ENCODE measurements at places on chromosomes 16 and 17.

GRCh38 chr17:38982858-38983746, 15.9 kb upstream of the FBXO47 start:
- peak; percentile 54 for DNase-seq

GRCh38 chr16:13392341-13392740, 490.9 kb downstream of the SHISA9 start:
- no peak for DNase-seq

DNA sequence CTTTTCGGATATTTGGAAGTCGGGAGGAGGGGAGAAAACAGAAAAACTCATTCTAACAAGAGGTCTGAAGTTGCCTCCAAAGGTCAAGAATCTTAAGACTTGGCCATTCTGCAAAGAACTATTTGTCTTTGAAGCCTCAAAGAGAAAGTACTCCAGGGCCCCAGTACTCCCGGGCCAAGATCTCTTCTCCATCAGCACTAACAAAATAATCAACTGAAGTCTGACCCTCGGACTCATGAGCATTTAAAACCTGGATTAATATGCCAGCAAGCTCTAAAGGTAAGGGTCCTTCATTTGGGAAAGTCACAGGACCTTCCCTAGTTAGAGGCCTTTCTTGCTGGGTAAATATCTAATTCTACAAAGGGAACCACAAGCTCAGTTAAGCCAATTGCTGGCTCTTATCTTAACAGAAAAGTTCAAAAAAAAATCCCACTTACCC, 4.5 kb downstream of the AXIN2 start:
- no peak for DNase-seq

- DNase-seq = no peak
Measured at GRCh38 chr17:1126801-1127550, 52.8 kb downstream of the ABR start.

DNA sequence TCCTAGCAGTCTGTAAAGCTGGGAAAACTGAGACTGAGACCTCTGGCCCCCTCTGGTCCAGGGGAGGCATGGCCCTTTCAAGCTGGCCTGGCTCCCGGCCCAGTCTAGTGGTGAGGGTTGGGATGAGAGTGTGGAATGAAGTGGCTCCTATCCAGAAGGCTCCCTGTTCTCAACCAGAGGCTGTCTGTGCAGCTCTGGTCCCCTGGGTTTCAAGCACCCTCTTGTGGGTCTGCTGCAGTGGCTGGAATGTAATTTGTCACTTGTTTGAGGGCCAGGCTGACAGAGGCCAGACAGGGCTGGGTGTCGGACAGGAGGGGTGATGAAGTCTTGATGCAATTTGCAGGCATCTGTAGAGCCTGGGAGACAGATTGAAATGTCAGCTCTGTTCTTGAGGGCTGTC, 22.1 kb upstream of the PHF12 start:
- DNase-seq = no peak

DNA sequence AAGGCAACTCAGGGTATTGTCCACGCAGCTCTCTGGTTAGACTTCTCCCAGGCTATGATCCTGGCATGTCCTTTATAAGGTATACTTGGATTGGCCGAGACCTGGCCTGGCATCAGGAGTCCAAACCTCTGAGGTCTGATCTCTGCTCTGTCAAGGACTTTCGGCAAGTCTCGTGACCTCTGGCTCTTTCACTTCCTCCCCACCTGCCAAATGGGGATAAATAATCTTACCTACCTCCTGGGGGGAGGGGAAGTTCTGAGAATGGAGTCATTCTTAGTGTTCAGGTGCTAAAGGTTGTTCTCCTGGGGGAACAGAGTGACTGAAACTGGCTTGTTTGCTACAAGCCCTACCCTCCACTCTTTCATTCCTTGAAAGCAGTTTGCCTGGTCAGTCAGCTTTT, 7.6 kb downstream of the ATXN1L start:
- no peak for DNase-seq

- DNase-seq = peak; percentile 13
Measured at GRCh38 chr17:78844301-78845005, 3.8 kb upstream of the USP36 start.

GRCh38 chr17:39213852-39214251, 11.9 kb downstream of the STAC2 start:
- no peak for DNase-seq

DNA sequence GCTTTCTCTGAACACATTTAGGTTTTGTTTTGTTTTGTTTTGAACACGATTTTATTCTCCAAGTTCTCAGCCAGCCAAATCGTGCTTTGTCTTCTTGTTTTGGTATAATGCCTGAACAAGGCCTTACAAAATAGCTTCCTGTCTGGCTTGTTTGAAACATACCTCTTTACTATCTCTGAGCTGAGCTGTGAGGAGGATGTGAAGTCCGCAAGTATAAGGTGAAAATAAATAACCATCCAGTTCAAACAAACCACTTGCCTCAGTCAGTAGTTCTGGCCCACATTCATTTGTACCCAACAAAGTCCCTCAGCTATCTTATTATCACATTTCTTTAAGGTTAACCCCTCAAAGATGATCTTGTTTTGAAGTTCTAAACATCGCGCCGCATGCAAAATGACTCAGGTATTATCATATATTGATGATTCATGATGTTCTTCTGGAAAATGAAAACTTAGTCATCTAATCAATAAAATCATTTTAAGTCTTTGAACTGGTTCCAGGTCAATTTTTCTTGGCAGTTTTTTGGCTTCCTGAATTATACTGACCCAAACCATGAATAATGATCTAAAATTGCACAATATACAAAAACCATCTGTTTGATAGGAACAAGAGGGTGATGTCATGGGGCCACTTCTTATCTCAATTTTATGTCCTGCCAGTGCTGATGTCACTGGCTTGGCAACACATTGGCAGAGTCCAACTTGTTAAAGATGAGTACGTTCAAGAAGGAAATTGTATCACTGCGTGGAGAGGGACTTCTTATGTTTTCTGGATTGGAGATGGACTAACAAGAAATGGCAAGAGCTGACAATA, 694.3 kb downstream of the KCNJ2 start:
- DNase-seq = no peak

DNA sequence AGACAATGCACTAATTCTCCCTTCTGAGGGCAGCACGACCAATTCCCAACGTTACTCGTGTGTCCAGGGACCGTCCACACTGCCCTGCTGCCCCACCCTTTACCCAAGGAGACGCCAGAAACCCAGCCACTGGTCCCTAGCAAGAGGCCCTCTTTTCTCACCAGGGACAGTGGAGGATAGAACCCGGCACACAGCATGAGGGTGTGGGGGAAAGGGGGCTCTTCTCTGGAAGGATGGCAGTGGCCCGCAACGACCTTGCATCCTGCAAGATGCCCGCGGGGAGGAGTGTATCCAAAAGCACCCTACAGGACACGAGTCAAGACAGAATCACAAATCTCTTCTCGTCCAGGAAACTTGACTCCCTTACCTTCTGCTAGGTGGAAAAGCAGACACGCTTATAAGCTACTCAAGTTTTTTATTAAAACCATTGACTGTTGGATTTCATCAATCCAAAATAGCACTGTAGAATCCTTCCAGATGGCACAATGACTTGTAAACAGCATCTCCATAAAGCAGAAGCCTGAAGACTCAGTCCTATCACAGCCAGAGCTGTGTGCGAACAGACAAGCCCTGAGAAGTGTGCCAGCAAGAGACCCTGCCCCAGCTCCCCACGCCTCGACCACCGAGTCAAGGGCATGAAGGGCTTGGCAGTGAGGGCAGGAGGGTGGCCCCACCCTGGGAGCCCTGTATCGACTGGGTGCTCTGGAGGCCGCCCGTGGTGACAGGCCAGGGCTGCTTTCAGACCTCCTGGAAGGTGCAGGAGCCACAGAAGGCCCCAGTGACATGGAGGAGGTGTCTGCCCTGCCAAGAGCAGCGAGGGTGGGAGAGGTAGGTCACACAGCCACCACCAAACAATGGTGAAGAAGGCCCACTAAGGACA, 103.8 kb downstream of the ANKRD11 start:
- no peak for DNase-seq

- no peak for DNase-seq
Measured at GRCh38 chr17:5257124-5257523, 22.5 kb upstream of the SCIMP start.

DNA sequence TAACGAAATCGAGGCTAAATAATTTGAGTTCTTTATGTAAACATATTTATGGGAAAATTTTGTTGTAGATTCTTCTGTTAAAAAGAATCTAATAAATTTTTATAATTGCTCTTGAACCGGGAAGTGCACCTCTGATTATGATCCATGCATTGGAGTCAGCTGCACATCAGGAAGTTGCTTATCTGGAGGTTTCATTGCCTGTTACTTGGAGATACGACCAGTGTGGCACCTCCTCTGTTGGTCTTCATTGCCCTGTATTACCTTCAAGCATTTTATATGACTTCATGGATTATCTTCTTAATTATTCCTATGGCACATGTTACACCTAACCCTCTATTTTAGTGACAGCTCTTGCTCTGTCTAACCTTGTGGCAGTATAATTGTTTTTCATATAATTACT, 312.6 kb upstream of the TBX2 start:
- no peak for DNase-seq

DNA sequence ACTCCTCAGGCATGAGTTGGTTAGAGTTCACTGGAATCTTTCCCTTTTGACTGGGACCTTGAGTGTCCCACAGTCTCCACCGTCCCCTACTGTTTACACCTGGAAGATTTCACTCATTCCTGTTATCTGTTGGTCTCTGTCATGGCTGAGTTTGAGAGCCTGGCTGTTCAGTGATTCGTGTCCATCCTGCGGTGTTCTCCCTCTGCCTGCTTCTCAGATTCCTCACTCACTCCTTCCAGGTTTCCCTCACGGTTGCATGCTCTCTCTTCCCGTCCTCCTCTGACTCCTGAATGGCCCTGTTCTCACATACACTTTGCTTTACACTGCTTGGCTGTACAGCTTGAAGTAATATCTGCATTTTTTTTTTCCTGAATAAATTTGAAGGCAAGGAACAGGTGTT, 24.5 kb downstream of the OR1D5 start:
- DNase-seq = no peak

- DNase-seq = peak; percentile 90
Measured at GRCh38 chr17:38869526-38870258, at the start of gene LASP1. Gene LASP1, plus strand, starts transcription at chr17:38870058. Its CDS starts 132 bp downstream, at chr17:38870190.

- DNase-seq = peak; percentile 16
Measured at GRCh38 chr17:79974566-79975497, 60.8 kb downstream of the TBC1D16 start.

GRCh38 chr16:82631701-82632685, 5.2 kb downstream of the CDH13 start:
- DNase-seq = no peak

GRCh38 chr17:4626734-4627256, 14.7 kb downstream of the ALOX15 start:
- no peak for DNase-seq

DNA sequence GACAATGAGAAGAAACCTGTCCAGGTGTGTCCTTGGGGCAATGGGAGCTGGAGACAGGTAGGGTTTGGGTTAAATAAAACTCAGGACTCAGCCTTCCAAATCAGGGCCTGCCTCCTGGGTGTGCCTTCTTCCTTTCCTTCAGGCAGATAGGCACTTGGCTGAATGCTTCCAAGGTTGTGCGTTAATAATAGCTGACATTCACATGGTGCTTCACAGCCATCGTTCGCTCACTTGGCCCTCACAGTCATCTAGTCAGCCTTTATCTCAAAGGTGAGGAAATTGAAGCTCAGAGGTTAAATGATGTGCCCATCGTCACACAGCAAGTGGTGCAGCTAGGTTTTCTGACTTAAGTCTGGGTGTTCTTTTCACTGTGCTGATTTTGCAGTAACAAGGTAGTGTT, 9.5 kb downstream of the NFE2L1 start:
- no peak for DNase-seq

DNA sequence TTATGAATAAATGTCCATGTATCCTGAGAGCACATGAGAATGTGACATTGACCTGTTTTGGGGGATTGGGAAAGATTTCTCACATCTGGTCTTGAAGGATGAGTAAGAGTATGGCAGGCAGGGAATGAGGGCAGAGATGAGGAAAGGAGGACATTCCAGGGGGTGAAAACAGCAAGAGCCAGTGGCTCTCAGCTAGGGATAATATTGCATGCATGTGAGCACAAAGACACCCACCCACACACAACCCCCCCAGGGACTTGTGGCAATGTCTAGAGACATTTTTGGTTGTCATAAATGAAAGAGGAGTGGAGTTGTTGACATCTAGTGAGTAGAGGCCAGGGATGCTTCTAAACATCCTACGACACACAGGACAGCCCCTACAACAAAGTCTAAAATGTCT, 6.0 kb downstream of the MYO1D start:
- no peak for DNase-seq

GRCh38 chr16:75865736-75866135, 139.4 kb upstream of the CPHXL start:
- DNase-seq = no peak

GRCh38 chr16:2150418-2151187, 2.2 kb downstream of the RAB26 start:
- peak; percentile 72 for DNase-seq

DNA sequence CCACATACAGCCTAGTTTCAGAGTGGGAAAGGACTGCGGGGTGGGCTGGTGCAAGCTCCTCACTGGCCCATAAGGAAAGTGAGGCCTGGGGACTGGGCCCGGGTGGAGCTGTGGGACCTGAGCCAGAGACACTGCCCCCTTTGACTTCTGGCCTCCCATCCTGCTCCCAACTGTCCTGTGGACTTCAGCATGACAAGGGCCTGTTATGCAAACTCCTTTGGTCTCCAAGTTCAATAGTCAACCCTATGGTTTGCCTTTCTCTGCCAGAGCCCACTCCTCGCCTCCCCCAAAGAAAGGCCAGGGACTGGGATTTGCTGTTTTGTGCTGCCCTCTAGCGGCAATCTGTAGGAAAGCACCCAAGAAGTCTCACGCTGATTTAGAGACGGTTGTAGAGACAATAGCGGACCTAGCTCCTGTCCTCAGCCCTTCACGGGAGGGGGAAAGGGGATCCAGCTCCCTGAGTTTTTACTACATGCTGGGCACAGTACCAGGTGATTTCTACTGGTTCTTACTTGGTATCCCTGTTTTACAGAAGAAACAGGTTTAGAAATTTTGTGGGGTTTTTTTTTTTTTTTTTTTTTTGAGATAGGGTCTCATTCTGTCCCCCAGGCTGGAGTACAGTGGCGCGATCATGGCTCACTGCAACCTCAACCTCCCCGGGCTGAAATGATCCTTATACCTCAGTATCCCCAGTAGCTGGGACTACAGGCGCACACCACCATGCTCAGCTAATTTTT, 1.2 kb upstream of the TLCD3B start:
- peak; percentile 74 for DNase-seq

GRCh38 chr16:50269769-50270509, 3.6 kb downstream of the ADCY7 start:
- no peak for DNase-seq

- DNase-seq = no peak
Measured at GRCh38 chr17:82863383-82863940, 23.6 kb upstream of the ZNF750 start.

- no peak for DNase-seq
Measured at GRCh38 chr17:18994631-18995030, 9.9 kb downstream of the FAM83G start.

GRCh38 chr16:53726625-53727024, 22.7 kb downstream of the FTO start:
- DNase-seq = no peak

GRCh38 chr17:9615486-9615885, 29.8 kb upstream of the USP43 start:
- no peak for DNase-seq

- no peak for DNase-seq
Measured at GRCh38 chr17:76995387-76996105, 127.3 kb downstream of the MGAT5B start.

Data from stimulated activated CD4-positive, alpha-beta T cell treated with anti-CD3 and anti-CD28 coated beads, Interleukin-15, amount 100 ng/mL, for 24 hours (primary cell).